Endothelial cell of umbilical vein (primary cell): ENCODE measurements at places on chromosomes 3 and 15.

- peak; percentile 56 for DNase-seq
Observed at GRCh38 chr3:122392868-122393844, 9.2 kb downstream of the FAM162A start.

- no peak for DNase-seq
Observed at GRCh38 chr3:10251006-10251405, 2.7 kb downstream of the TATDN2 start.

DNA sequence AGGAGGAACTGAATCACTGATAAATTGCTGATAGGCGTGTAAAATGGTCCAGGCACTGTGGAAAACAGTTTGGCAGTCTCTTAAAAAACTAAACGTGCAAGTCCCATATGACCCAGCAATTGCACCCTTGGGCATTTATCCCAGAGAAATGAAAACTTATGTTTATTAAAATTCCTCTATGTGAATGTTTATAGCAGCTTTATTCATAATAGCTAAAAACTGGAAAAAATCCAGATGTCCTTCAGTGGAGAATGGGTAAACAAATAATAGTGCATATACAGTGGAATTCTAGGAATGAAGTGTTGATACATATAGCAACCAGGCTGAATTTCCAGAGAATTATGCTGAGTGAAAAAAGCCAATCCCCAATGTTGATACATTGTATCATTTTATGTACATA is 482.2 kb upstream of the PDZRN3 start:
- DNase-seq, result no peak

GRCh38 chr3:187000711-187001151 is 70.4 kb downstream of the ST6GAL1 start:
- no peak for DNase-seq

DNA sequence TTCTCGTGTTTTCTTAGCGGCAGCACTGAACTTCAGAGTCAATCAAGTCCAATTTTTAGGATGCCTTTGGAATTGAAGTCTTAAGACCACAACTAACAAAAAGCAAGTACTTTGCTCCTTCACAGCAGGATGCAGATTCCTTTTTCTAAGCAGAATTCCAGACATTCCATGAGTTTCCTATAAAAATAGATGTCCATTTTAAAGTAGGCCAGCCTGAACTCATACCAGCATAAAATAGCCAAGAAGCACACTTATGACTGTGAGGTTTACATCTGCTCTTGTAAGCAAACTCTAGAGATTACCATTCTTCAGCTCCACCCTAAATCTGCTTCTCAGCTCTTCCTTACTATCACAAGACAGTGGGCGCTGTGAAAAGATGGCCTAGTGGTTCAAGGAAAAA is 85.8 kb downstream of the THBS1 start:
- peak; percentile 53 for DNase-seq

DNA sequence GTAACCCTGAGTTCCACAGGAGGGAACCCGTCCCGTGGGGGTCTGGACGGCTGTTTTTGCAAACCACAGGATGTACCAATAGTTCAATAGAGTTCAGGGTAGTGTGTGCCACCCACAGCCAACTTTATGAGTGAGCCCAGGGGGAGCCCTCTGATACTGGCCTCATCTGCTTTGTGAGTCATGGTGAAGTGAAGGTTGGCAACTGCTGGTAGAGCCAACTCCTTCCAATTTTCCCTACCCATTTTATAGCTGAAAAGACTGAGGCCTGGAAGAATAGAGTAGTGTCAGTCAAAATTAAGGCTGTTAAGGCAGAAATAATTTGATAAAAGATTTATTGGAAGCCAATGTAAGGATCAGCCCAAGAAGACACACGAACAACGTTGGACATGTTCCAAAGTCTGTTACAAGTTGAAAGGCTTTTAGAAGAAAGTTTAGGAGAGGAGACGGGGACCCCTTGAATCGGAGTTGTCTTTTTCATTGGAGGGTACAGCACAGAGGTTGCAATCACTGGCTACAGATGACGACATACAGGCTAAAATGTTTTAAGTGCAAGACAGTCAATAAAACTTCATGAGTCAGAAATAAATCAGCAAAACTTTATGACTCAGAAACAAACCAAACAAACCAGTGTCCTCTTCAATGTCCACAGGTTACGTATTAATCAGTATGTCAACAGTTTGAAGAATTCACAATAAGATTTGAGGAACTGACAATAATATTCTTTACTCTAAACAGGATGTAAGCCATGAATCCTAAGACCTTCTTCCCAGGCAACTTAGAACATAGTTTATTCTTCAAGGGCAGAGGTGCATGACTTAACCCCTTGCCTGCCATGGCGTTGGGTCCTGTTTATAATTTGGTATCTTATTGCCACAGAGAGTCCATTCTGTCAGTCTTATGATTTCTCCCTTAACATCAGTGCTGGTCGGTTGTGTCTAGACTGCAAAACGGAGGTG is 62.9 kb upstream of the NR2E3 start:
- peak; percentile 63 for DNase-seq

GRCh38 chr3:178063461-178063860 is 472.8 kb upstream of the KCNMB2 start:
- peak; percentile 52 for DNase-seq
